CD4-positive, alpha-beta T cell treated with Interferon gamma for 1 hour (primary cell): ENCODE measurements at places on chromosomes 13 and 19.

GRCh38 chr13:31797154-31797775, 57.9 kb downstream of the RXFP2 start:
- no peak for DNase-seq

- DNase-seq, result no peak
These were observed 9.5 kb downstream of the PIP5K1C start for GRCh38 chr19:3690551-3691371.

- no peak for DNase-seq
These were observed 401.2 kb downstream of the SPRY2 start for GRCh38 chr13:79939689-79940088.

DNA sequence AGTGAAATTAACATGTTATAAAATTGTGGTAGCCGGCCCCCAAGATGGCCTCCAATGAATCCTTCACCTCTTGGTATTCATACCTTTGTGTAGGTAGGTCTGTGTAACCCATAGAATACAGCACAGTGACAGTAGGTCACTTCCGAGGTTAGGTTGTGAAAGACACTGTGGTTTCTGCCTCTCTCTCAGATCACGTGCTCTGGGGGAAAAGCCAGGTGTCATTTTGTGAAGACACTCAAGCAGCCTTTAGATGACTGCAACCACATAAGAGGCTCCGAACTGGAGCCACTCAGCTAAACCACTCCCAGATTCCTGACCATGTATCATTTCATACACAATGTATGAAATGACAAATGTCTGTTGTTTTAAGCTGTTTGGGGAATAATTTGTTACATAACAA, 9.8 kb upstream of the USPL1 start:
- DNase-seq, result peak; percentile 77

DNA sequence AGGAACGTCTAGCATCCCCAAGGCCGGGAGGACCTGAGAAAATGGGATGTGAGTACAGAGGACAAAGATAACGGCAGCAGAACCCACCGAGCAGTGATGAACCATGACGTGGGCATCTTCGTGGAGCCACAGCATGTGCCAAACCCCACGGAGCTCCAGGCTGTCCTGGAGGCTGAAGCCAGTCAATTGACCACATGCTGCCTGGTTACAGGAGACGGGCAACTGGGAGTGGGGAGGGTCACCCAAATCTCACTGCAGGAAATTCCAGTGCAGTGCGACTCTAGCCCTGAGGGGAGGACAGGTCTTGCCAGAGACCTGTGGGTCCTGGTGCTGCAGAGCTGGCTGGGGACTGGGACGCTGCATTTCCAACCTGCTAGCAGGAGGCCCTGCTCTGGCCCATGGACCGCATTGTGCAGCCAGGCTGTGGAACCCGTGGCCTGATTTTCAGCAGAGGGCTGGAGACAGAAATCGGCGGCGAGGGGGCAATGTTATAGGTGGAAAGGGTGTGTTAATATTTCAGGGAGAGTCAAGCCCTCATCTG, 3.2 kb upstream of the GRTP1 start:
- no peak for DNase-seq
